ENCODE measurements at places on chromosomes 4 and X. TPM values are rescaled to one million over a fixed set of nuclear protein-coding genes. Genes with fewer than 3 reads are reported as not detected.
A peak's percentile ranks its signal among the peaks of the same experiment; 100 is the strongest.

Gene SLC26A1
- total RNA-seq, result not detected

GRCh38 chrX:80663331-80663730, 146.3 kb downstream of the BRWD3 start:
- no peak for DNase-seq

Gene SNX25
- 50.8 TPM for total RNA-seq

Gene PCYT1B
- 33.9 TPM for total RNA-seq

GRCh38 chr4:153566631-153567150, 100.5 kb downstream of the TMEM131L start:
- DNase-seq, result no peak

Gene NOX1
- total RNA-seq, result not detected

Gene G6PD
- 44.6 TPM for total RNA-seq

DNA sequence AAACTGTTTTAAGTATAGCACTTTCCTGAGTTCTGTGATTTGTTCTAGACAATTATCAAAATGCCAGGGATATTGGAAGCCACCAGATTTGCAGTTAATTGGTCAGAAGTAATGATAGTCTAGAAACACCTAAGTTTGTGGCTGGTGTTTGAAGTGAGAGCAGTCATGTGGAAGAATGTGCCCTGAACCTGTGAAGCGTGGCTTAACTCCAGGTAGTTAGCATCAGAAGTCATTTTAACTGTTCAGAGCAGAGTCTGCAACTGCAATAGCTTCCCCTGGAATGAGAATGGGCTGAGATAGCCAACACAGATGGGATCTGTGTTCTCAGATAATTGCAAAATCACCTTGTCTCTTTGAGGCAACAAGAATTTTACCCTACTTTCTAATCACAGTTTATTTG, 255.1 kb upstream of the GK2 start:
- DNase-seq, result no peak

DNA sequence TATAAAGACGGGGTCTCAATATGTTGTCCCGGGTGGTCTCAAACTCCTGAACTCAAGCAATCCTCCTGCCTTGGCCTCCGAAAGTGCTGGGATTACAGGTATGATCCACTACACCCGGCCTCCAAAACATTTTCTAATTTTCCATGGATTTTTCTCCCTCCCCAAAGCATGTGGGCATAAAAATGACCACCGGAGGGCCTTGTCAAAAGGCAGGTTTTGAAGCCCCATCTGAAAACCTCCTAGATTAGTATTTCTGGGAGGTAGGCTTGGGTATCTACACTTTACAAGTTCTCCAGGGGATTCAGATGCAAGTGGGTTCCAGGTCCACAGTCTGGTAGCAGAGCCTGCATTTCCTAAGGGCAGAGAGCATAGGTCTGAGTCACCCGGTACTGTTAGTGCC, 1.4 kb upstream of the GPR173 start:
- DNase-seq, result no peak

GRCh38 chr4:41750626-41751448, 2.3 kb upstream of the PHOX2B start:
- peak; percentile 58 for DNase-seq

Gene FAM236D
- total RNA-seq, result not detected

- DNase-seq, result peak; percentile 25
Observed at GRCh38 chr4:182089326-182089725, 153.9 kb upstream of the TENM3 start.

Gene NAP1L3
- total RNA-seq, result 88.5 TPM

Gene PRR32
- not detected for total RNA-seq

GRCh38 chr4:32798471-32799159, 2078.4 kb downstream of the PCDH7 start:
- DNase-seq, result no peak

- no peak for DNase-seq
Observed at GRCh38 chrX:11296051-11296450, 2.8 kb downstream of the AMELX start.

- DNase-seq, result peak; percentile 47
Observed at GRCh38 chr4:78951862-78952472, 12.7 kb upstream of the PAQR3 start.

Gene ARR3
- not detected for total RNA-seq

Gene ARHGEF6
- 2.0 TPM for total RNA-seq

DNA sequence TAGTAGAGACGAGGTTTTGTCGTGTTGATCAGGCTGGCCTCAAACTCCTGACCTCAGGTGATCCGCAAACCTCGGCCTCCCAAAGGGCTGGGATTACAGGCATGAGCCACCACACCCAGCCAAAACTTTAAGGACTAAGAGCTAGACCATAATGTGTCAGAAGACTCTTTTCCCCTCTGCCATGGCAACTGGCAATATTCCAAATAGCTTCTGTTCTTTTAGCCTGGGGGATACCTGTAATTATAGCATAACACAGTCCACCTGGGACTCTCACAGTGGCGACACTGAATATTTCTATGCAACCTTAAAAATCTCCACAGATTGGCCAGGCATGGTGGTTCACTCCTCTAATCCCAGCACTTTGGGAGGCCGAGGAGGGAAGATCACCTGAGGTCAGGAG, 45.5 kb upstream of the RBM47 start:
- no peak for DNase-seq

Gene PWWP3B
- total RNA-seq, result 5.8 TPM

Gene PRSS12
- total RNA-seq, result 1.9 TPM

Gene PAGE1
- not detected for total RNA-seq

- DNase-seq, result no peak
Observed at GRCh38 chr4:109996526-109996925, 83.8 kb downstream of the EGF start.

Data from neural progenitor cell (in vitro differentiated cells).